Effector memory CD8-positive, alpha-beta T cell (primary cell): ENCODE measurements at places on chromosomes 5 and 9.

DNA sequence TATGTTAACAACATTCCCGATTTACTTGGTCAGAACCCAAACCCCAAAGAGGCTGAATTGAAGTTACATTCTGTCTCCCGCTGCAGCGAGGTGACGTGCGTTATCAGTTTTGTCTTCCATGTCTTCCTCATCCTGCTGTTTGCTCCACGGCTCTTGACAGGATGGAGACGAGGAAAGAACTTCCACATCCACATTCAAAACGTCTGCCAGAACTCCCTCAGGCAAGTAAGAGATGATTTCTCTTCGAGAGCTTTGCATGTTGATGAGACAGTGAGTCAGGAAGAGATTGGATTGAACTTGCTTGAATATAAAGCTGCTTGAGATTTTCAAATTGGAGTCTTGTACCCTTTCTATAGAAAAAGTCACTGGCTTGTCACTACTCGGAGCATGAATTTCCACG is 242.6 kb downstream of the AUH start:
- no peak for DNase-seq

GRCh38 chr9:84481636-84482218 is 141.2 kb upstream of the SLC28A3 start:
- no peak for DNase-seq

DNA sequence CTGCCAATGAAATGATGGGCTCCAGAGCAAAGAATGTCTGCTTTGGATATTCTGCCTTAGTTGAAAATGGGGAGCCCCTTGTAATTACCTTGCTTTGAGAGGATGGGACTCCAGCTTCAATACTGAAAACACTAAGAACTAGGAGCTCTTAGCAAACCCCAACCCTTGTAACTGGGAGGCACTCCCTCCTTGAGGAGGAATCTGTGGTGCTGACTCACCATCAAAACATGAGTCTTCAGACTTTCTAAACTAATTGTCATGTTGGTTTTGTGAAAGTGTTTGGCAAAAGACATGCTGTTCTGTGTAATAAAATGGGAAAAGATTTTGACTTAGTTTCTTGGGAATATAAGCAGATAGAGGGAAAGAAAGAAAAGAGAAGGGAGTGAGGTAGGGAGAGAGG is 91.9 kb upstream of the PTPRD start:
- no peak for DNase-seq

DNA sequence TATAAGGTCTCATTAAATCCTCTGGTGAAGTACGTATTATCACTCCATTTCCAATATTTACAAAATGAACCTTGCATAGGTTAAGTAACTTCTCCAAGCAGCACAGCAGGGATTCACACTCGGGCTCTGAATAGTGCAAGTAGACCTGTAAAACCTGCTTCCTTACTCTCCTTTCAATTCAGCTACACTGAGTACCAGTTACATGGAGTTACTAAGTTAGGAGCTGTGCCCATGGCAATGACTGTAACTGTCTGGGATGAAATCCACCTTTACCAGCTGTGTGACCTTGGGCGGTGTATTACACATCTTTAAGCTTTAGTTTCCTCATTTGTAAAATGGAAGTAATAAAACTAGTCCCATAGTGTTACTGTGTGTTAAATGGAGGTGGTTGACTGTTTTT is 15.9 kb upstream of the MOB3B start:
- DNase-seq: no peak

DNA sequence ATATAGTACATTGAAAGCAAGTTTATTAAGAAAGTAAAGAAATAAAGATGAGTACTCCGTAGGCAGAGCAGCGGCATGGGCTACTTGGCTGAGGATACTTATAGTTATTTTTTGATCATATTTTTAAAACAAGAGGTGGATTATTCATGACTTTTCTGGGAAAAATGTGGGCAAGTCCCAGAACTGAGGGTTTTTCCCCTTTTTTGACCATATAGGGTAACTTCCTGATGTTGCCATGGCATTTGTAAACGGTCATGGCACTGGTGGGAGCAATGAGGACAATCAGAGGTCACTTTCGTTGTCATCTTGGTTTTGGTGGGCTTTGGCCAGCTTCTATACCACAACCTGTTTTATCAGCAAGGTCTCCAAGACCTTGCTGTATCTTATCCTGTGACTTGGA is 5.2 kb upstream of the BASP1 start:
- DNase-seq: no peak

GRCh38 chr5:22560147-22560546 is 293.0 kb downstream of the CDH12 start:
- DNase-seq: no peak
